Panc1 (cell line): ENCODE measurements at places on chromosomes 7 and 10.

DNA sequence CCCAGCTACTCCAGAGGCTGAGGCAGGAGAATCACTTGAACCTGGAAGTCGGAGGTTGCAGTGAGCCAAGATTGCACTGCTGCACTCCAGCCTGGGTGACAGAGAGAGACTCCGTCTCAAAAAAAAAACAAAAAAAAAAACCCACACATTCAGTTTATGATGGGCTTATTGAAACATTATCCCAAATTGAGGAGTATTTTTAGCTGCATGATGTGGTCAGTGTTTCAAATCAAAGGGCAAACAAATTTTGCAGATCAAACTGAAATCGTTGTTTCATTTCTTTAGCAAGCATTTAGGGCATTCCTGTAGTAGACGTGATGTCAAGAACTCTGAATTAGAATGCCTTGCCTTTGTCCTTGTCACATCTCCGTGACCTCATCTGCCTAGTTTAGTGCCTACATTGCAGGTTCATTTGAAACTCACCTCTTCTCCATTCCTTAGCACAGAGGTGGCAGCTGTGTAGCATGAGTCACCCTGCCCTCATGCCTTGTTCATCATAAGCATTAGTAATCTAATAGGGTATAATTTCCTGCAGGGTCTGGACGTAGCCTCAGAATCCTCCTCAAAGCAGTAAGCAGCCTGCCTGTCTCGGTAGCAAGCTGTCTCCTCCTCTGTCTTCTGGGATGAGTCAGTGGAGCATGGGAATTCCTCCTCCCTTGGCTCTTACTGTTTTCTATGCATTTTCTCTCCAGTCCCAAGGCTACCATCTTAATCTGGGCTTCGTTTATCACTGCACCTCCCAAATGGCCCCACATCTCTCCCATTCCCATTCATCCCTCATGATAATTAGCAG, 73.8 kb downstream of the CUL1 start:
- no peak overlapping the region for H3K4me3 ChIP-seq
- H3K27me3 ChIP-seq = no peaks in the 10 kb centered on the region
- peak; percentile 96 for DNase-seq
- H3K36me3 ChIP-seq = peaks cover 5% of the 10 kb centered on the region; the same call in 1 of the 2 replicates
- no peaks in the 10 kb centered on the region for H3K4me1 ChIP-seq

- no peak for DNase-seq
- H3K27me3 ChIP-seq = no peaks in the 10 kb centered on the region
- no peaks in the 10 kb centered on the region for H3K4me1 ChIP-seq
- no peak overlapping the region for H3K27ac ChIP-seq
Measured at GRCh38 chr10:51651063-51651462, 48.3 kb downstream of the CSTF2T start.

- no peak overlapping the region for H3K4me3 ChIP-seq
- no peak overlapping the region for H3K27ac ChIP-seq
- H3K27me3 ChIP-seq = no peaks in the 10 kb centered on the region
Measured at GRCh38 chr7:1364068-1364905, 95.0 kb downstream of the MICALL2 start.

DNA sequence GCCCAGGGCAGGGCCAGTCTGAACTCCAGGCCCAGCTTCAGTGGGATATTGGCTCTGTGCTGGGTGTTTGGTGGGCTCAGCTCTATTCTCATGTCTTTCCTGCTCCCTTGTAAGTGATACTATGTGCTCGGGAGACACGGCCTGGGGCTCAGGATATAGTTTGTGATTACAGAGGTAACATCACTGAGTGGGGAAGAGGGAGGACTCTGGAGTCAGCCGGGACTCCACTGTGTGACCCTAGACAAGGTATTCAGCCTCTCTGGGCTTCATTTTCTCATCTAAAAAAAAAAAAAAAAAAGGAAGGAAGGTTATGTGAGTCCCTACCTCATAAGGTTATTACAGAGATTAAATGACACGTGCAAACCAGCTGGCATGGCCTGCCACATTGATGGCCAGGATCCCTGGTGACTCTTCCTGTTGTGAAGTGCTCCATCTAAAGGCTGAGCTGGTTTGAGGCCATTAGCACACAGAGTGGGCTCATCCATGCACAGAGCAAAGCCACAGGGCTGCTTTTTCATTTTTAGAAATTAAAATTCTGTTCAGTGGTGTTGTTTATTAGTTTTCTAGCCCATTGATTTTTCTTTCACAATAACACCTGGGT, 15.7 kb downstream of the SLC13A4 start:
- H3K4me3 ChIP-seq = no peak overlapping the region
- DNase-seq = no peak
- H3K27me3 ChIP-seq = no peaks in the 10 kb centered on the region
- no peaks in the 10 kb centered on the region for H3K36me3 ChIP-seq
- no peak overlapping the region for H3K27ac ChIP-seq
- H3K4me1 ChIP-seq = peaks cover 20% of the 10 kb centered on the region; the same call in 1 of the 2 replicates

GRCh38 chr7:144474363-144474762, 70.9 kb upstream of the NOBOX start:
- H3K4me1 ChIP-seq = no peaks in the 10 kb centered on the region
- no peak overlapping the region for H3K4me3 ChIP-seq
- no peak for DNase-seq
- H3K36me3 ChIP-seq = no peaks in the 10 kb centered on the region
- no peaks in the 10 kb centered on the region for H3K27me3 ChIP-seq

GRCh38 chr7:106621393-106622132, 39.4 kb downstream of the CCDC71L start:
- DNase-seq = no peak
- H3K4me1 ChIP-seq = no peaks in the 10 kb centered on the region
- H3K36me3 ChIP-seq = no peaks in the 10 kb centered on the region
- no peaks in the 10 kb centered on the region; the same call in 1 of the 2 replicates for H3K27me3 ChIP-seq
- no peak overlapping the region for H3K27ac ChIP-seq

DNA sequence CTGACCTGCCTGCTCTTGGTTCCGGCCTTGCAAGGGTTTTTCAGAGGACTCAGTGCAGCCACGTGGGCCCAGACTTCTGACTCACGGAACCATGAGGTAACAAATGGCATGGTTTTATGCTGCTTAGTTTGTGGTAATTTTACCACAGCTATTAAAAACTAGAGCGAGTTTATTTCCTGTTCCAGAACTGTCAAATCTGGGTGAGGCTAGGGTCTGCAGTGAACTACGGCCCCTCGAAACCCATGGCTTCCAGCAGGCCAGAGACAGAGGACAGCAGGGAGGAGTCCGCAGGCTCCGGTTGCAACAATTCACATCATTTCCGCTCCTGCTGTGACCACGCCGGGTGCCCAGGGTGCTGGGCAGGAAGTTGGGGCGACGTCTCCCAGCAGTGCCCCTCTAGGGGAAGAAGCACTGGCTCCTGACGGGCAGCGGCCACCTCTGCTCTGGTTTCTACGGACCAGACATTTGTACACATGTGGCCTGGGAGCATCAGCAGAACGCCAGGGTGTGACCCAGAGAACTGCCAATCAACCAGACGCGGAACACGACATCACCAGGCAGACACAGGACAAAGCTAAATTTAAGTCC, 74.8 kb downstream of the ADARB2 start:
- no peaks in the 10 kb centered on the region for H3K27me3 ChIP-seq
- no peak overlapping the region for H3K27ac ChIP-seq
- no peak overlapping the region for H3K4me3 ChIP-seq
- H3K4me1 ChIP-seq = no peaks in the 10 kb centered on the region

DNA sequence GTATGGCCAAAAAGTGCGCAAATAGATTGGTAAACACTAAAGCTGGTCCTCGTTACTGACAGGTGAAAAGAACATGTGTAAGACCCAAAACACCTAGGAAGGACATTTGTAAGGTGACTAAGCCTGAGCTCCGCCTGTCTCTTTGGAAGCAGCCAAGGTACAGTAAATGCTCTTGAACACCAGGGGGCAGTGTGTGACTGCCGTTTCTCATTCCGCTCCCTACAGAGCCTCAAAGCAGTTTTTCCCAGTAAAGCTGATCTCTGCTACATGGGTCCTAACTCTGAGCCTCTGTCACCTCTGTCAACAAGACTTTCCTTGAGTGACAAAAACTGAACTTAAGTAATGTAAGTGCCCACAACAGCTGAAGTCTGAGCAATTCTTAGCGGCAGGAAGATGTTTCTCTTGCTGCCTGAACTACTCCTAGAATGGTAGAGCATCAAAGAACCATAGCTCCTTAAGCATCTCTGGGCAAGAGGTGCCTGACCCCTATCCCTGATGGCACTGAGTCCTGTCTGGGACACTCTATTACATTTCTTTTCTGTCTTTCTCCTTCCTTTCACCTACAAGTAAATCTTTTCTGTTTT, 238.0 kb upstream of the INHBA start:
- 0 out of 2 replicates have a peak, but pooled peaks cover 3% of the 10 kb centered on the region for H3K27me3 ChIP-seq
- peaks cover 3% of the 10 kb centered on the region; the same call in 1 of the 2 replicates for H3K4me1 ChIP-seq
- no peak overlapping the region for H3K27ac ChIP-seq
- H3K36me3 ChIP-seq = no peaks in the 10 kb centered on the region
- no peak overlapping the region for H3K4me3 ChIP-seq

- H3K4me3 ChIP-seq = no peak overlapping the region
- no peaks in the 10 kb centered on the region for H3K4me1 ChIP-seq
- no peak overlapping the region for H3K27ac ChIP-seq
- H3K36me3 ChIP-seq = no peaks in the 10 kb centered on the region
- DNase-seq = no peak
- H3K27me3 ChIP-seq = no peaks in the 10 kb centered on the region
Measured at GRCh38 chr10:123936426-123936825, 44.8 kb upstream of the CPXM2 start.

DNA sequence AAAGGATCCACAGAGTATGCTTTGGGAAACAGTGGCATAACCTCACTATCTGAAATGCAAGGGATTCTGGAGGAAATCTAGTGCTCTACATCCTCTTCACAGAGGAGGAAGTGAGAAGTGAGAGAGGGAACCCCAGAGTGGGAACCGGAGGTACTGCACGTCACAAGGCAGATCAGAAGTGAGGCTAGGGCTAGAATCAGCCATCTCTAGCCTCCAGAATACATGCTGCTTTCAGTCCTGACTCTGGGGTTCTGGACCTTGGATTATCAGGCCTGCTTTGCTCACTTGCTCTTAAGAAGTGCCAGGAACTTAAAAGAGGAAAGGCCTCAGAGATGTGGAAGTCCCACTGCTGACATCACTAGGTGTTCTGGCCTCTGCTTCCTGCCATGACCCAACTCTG, 25.7 kb downstream of the ZNF503 start:
- H3K36me3 ChIP-seq = no peaks in the 10 kb centered on the region
- H3K27me3 ChIP-seq = peaks cover 2% of the 10 kb centered on the region; the same call in 1 of the 2 replicates
- DNase-seq = no peak
- H3K27ac ChIP-seq = no peak overlapping the region

DNA sequence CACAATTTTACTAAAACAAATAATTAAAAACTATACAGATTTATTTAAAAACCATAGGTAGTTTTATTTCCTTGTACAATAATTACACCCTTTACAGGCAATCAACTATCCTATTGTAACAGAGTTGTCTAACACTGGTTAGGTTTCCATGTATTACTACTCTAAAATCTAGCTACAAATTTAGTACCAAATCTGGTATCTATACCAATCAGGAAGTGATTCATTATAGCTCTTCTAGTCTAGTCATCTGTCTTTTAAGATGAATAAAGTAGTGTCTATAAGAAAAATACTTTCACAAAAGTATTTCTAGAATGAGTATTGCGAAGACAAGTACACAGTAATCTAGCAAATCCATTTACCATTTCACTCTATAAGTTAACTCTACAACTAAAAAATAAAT, 16.9 kb downstream of the ZNF800 start:
- H3K36me3 ChIP-seq = peaks cover 50% of the 10 kb centered on the region
- H3K27ac ChIP-seq = no peak overlapping the region
- H3K27me3 ChIP-seq = no peaks in the 10 kb centered on the region
- no peaks in the 10 kb centered on the region for H3K4me1 ChIP-seq

DNA sequence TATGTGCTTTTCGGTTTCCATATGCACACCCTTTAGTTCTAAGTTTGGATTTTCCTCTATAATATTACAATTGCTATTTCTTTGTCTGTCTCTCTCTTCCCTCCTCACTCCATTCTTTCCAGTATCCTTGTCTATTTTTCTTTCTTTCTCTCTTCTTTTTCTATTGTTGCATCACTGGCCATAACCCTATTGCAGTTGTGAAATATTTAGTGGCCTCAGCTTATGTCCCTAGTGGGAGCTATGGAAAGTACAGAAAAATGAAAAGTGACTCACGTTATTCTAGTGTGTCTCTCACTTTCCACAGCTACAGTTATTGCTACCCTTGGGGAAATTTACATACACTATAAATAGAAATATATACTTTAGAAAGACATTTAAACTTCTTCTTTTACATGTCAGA, 59.1 kb downstream of the CNTNAP2 start:
- H3K36me3 ChIP-seq = no peaks in the 10 kb centered on the region
- H3K27me3 ChIP-seq = no peaks in the 10 kb centered on the region
- H3K27ac ChIP-seq = no peak overlapping the region
- no peak for DNase-seq

- H3K4me3 ChIP-seq = no peak overlapping the region
- no peaks in the 10 kb centered on the region for H3K36me3 ChIP-seq
- H3K4me1 ChIP-seq = no peaks in the 10 kb centered on the region
- no peak overlapping the region for H3K27ac ChIP-seq
Measured at GRCh38 chr7:104883718-104884452, 130.1 kb upstream of the KMT2E start.

GRCh38 chr7:157846271-157846670, 509.5 kb downstream of the DNAJB6 start:
- no peak for DNase-seq
- no peaks in the 10 kb centered on the region for H3K36me3 ChIP-seq
- H3K4me1 ChIP-seq = no peaks in the 10 kb centered on the region; the same call in none of the 2 replicates
- no peak overlapping the region for H3K27ac ChIP-seq
- peaks cover 33% of the 10 kb centered on the region for H3K27me3 ChIP-seq
- no peak overlapping the region for H3K4me3 ChIP-seq

- H3K27ac ChIP-seq = no peak overlapping the region
- no peaks in the 10 kb centered on the region for H3K4me1 ChIP-seq
- H3K36me3 ChIP-seq = no peaks in the 10 kb centered on the region
- no peaks in the 10 kb centered on the region for H3K27me3 ChIP-seq
Measured at GRCh38 chr10:10094691-10095090, 923.0 kb upstream of the CELF2 start.

DNA sequence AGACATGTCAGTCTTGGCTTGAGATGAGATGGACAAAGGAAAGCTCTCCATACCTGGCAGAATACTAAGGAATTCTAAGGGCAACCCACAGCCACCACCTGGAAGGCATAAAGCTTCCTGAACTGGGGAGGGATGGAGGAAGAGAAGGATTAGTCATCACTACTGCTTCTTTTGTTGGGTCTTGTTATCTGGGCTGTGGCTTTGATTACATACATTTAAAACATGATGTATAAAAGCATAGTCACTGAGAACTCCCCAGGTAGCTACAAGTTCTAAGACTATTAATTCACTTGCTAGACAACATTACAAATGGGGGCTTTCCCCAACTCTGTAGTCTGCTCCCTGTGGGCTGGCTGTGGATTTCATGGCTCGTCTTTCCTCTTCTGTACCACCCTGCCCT, 58.2 kb downstream of the RBM33 start:
- H3K36me3 ChIP-seq = peaks cover 18% of the 10 kb centered on the region
- H3K4me1 ChIP-seq = no peaks in the 10 kb centered on the region
- no peak overlapping the region for H3K4me3 ChIP-seq
